ENCODE measurements at places on chromosomes 12 and 14.
A peak's percentile ranks its signal among the peaks of the same experiment; 100 is the strongest.

DNA sequence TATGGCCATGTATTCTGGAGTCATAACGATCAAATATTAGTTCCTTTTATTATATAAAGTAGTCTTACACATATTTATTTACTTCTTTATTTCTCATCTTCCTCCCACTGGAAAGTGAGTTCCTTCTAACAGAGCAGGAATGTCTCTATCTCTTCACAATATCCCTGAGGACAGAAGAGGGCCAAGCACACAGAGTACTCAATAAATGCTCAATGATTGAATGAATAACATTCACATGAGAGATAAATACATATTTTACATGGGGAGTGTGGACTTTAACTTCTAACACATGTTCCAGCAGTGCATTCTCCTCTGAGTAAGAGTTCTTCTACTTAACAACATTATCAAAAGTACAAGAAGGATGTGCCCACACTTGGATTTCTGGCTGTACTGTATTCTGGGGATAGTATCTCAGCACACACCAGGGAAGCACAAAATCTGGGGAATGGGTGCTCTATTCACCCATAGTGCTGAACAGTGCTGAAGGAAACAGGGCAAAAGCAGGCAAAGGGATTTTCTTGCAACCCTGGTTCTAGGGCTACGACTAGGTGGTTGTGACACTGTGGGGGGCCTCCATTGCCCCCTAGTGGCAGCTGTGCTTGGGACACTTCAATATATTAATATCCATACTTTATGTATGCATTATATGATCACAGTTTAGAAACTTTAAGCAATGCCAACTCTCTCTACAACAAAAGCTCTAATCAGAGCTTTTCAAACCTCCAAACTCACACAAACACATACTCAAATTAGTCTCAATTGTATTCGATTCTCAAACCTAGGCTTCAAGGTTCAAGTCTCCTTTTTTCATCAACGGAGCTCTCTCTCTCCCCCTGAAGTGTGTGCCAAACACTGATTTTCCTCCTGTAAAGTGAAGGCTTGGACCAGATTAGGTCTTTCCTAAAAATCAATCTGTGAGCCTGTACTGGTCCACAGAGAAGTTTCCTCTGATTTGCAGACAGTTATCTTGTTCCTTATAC, 115.5 kb downstream of the SLC2A13 start:
- DNase-seq: peak; percentile 43

- DNase-seq: no peak
Measured at GRCh38 chr12:115109863-115110262, 425.9 kb upstream of the TBX3 start.

DNA sequence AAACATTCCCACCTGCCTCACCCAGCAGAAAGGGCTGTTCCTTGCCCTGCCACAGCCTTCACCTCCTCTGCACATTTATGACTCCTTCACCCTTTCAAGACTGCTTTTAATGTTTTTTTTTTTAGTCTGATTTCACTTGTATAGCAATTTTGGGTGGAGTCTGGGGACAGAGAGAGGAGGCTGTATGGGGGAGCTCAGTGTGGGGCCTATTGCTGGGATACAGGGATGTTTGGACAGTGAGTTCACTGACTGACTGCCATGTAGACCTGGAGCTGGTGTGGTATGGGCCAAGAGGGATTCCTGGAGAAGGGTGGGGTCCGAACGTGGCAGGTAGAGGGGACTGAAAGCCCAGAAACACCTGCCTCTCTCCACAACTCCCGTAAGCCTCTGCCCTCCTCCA, 1.9 kb upstream of the KRT85 start:
- no peak for DNase-seq

DNA sequence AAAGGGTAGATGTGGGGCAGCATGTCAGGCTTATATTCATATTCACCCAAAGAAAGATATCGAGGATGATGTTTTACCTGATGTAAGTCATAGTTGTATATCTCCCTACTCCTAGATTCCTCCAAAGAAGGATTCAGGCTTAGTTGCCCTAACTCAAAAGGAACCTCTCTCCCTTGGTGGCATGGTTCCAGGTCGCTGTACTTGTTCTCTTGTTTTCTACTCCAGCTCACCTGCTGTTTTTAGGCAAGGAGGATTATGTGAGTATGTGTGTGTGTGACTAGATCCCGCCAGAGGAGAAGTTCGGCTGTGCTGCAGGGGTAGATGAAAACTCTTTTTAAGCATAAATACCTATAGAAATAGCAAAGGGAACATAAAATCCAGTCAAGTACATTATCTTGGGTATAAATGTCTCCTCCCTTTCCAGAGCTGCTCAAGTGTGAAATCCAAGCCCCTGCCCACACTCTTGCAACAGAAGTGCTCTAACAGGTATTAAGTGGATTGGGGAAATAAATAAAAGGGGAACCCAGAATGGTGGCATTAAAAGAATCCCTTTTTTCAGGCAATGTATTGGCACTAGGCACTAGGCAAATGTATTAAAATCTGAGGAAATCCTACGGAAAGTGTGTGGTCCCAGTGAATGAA, 375.7 kb downstream of the ZFP36L1 start:
- no peak for DNase-seq

- DNase-seq: peak; percentile 36
Measured at GRCh38 chr12:69388371-69388770, 28.8 kb downstream of the YEATS4 start.

All from MV-4-11 (cell line).